Activated T-helper 2 cell treated with anti-CD3 and anti-CD28 coated beads, Interferon-gamma antibody, Interleukin-2, Interleukin-4, amounts not matched to agents 10 μg/mL and 5 μg/mL and 100 μg/mL, durations not matched to agents 14 hours and 24 hours and 36 hours (primary cell): ENCODE measurements at places on chromosomes 5 and 9. TPM values are rescaled to one million over a fixed set of nuclear protein-coding genes. Genes with fewer than 3 reads are reported as not detected.

The GNAQ gene
- total RNA-seq = 28.6 and 34.3 TPM in 2 replicates

The SPINK7 gene
- not detected in 2 replicates for total RNA-seq

The CTNNA1 gene
- total RNA-seq = 272 and 298 TPM in 2 replicates

The RASGRF2 gene
- 16.1 and 19.4 TPM in 2 replicates for total RNA-seq

The SLC25A2 gene
- 0.16 TPM in 1 of 2 replicates, not detected in the other for total RNA-seq

The OR1J4 gene
- 0.21 TPM in 1 of 2 replicates, not detected in the other for total RNA-seq

The HTR4 gene
- total RNA-seq = not detected in 2 replicates

The DMGDH gene
- 0.37 and 0.41 TPM in 2 replicates for total RNA-seq

The ZNF618 gene
- total RNA-seq = 0.25 TPM in 2 replicates

DNA sequence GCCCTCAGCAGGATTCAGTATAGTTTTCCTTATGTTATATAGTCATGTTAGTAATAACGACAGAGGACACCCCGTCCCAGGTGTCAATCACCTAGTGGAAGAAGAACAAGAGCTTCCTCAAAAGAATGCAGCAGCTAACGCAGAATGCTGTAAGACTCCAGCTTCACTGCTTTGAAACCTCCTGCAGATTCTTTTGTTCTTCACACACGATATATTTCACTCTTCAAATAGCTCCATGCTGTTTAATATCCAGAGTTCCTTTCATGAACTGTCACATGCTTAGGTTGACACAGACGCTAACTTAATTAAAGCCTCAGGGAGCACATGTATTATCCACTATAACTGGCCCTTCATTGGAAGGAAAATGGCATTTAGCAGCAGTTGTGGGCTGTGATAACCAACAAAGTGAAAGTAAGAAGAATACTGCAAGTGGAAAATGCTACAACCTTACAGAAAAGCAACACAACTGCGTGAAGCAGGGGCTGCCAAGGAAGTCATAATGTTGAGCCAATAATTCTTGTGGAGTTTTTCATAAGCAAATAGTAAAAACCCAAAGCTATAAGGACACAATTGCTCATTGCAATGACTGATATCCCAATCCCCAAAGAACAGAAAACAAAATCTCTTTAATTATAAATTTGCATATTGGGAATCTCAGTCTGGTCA is 387.5 kb downstream of the PLK2 start:
- DNase-seq = no peak

DNA sequence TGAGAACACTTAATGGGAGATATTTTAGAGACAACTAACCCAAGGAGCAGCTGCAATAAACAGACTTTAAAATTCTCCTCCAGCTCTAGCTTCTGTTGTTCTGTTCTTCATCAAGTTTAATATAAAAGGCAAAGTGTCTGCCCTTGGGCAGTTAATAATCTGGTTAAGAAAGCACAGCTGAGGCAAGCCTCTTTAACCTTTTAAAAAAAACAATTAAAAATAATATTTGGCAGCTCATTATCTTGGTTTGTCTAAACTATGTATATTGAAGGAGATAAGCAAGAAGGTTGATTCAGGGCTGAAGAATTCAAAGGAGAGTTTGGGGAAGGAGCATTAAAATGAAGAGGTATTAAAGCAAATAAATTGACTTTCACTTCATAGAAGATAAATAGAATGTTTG is 75.4 kb downstream of the TSSK1B start:
- DNase-seq = no peak

GRCh38 chr5:143771602-143772001 is 40.4 kb upstream of the HMHB1 start:
- DNase-seq = no peak

DNA sequence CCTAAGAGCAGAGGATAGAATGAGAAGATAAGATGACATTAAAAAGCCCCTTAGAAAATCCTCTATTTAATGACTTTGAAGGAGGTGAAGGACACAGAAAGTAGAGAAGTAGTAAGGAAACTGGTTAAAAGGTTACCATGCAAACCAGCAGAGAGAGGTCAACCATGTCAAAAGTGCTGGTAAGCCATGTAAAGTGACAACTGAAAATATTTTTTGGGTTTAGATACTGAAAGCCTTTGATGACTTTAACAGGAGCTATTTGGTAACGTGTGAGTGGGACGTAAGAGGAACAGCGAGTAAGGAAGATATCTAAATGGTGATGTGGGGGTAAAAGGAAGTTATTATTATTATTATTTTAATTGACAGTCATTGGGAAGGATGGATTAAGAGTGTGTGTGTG is 56.9 kb downstream of the MACIR start:
- DNase-seq = no peak

GRCh38 chr5:134873494-134873893 is 677 bp upstream of the TXNDC15 start:
- DNase-seq = no peak

GRCh38 chr9:80049096-80049782 is 477.5 kb downstream of the TLE4 start:
- no peak for DNase-seq

- DNase-seq = no peak
Observed at GRCh38 chr5:96404191-96404867, 28.7 kb downstream of the PCSK1 start.

- DNase-seq = no peak
Observed at GRCh38 chr5:119318256-119318894, 37.4 kb upstream of the TNFAIP8 start.

DNA sequence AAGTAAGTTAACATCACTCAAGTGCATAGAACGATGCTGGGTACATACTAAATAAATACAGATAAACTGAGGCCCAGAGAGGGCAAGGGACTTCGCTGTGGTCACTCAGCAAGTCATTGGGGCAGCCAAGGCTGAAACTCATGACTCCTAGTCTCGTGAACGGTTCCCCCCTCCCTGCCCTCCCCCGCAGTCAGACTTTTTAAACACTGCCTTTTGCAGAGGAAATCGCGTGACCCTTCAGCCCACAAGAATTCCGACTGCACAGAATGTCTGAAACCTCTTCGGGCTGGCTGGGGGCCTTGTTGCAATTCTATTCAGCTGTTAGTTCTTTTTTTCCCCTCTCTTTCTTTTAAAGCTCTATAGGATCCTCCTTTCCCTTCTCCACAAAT is 28.1 kb downstream of the NEK6 start:
- peak; percentile 27 for DNase-seq

GRCh38 chr5:120091376-120091948 is 372.6 kb upstream of the PRR16 start:
- no peak for DNase-seq

- DNase-seq = no peak
Observed at GRCh38 chr9:99606296-99606695, 215.4 kb upstream of the NR4A3 start.

DNA sequence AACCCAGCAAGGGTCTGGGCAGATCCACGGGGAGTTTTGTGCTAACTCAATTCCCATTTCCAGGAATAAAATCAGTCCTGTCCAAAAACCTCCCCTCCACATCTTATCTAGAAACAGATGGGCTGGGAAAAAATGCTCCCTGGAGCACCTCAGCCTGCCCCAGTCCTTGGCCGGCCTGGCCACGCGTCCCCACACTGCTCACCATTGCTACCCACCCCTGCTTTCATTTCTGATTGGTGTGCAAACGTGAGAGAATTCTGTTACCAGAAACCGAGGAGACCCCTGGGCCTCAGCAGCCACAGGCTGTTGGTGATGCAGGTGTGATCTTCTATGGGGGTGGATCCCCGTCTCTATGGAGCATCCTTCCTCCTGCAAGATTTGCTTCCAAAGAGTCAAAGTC is 38.0 kb upstream of the OLFM1 start:
- DNase-seq = no peak

DNA sequence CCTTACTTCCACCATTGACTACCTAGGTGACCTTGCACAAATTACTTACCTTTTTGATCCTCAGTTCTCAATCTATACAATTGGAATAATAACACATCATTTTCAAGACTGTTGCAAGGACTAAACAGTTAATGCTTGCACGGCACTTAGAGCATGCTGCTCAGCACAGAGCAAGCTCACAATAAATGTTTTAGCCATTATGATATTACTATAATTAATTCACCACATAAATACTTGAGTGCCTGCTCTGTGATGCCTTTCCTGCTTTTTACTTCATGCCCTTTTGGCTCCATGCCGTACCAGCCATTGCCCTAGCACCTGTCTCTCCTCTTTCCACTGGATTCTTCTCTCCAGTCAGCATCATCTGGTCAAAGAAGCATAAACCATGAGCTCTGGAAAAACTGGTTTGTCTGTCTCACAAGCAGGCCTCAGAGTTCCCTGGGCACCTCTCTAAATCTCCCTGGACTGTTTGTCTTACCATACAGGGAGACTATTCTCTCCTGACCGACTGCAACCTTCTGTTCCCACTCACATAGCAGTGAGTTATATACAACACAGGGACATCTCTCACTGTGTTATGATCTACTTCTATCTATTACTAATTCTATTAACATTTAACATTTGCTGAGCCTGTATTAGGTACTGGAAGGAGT is 260.4 kb upstream of the ADRA1B start:
- no peak for DNase-seq

DNA sequence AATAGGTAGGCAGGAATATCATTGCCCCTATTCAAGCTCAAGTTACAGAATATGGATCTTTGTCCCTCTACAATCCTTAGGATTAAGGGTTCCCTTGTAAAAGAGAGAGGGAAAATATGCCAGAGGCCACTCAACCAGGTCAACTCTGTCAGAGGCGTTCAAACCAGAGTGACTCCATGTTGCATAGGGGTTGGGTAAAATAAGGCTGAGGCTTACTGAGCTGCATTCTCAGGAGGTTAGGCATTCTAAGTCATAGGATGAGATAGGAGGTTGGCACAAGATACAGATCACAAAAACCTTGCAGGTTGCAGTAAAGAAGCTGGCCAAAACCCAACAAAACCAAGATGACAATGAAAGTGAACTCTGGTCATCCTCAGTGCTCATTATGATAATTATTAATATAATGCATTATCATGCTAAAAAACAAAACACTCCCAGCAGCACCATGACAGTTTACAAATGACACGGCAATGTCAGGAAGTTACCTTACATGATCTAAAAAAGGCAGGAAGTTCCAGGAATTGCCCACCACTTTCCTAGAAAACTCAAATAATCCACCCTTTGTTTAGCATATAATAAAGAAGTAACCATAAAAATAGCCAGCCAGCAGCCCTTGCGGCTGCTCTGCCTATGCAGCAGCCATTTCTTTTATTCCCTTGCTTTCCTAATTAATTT is 64.8 kb downstream of the ERP44 start:
- no peak for DNase-seq

DNA sequence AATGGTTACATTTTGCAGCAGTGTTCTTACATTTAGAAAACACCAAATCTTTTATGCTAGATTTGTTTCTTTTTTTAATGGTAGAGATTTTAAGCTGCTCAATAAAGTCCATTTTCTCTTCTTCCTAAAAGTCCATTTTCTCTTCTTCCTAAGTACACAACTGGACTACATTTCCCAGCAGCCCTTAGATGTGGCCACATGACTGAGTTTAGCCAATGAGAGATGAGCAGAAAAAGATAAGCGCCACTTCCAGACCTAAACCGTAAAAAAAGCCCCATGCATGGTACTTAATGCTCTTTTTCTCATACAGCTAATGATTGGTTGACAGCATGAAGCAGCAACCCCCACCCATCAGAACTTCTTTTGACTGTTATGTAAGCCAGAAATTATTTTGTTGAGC is 206.7 kb downstream of the FAM114A2 start:
- DNase-seq = no peak

GRCh38 chr5:112253478-112254250 is 165.4 kb downstream of the EPB41L4A start:
- DNase-seq = no peak

- no peak for DNase-seq
Observed at GRCh38 chr9:6576987-6577386, 68.5 kb downstream of the GLDC start.

- no peak for DNase-seq
Observed at GRCh38 chr9:89969881-89970639, 365.2 kb downstream of the GADD45G start.

DNA sequence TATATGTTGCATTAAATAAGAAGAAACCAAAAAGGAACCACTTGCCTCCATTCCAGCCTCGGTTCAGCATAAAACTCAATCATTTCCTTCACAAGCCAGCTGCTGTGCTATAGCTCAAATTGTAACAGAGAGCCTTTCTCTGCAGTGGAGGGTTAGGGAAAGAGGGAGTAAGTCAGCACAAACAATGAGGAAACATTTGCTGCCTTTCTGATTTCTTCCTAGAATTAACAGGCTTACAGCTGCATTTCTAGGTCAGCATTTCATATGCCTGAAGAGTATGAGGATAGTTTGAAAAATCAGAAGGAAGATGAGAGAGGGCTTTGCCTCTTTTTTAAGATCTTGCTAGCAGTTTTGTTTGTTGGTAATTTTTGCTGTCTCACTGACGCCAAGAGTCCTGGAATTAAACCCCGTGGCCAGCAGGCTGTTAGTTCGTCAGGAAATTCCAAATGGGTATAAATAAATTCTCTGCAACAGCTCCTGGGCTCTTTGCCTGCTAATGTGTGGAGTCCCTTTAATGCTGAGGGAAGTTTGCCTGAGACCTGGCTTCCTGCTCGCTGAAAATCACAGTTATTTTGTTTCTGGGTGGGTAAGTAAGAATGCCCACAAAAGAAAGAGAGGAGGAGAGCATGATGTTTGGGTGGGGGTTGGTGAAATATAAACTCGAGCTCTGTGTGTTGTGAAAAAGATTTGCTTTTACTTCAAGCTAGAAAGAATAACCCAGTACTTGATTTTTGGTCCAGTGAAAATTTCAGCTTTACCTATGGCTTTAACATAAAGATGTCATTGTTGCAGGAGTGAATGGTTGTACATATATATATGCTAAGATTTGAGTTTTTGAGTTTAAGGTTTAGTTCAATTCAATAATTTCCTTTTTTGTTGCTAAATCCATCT is 148.1 kb upstream of the DMRT1 start:
- no peak for DNase-seq

DNA sequence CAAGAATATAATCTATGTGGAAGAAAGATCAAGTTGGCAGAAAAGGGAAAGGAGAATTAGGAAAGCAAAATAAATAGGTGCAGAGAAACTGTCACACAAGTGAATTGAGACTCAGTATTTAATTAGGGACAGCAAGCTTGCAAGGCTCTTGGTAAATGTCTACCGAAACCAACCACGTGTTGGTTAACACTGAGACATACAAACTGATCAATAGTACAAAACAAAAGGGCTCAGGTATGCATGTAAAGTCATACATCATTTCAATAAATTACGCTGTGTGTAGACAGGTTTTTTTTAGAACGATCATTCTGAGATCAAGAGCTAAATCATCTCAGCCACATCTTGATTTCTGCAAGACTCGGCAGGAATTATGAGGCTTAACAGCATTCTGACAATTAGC is 225.4 kb downstream of the EBF1 start:
- DNase-seq = no peak

GRCh38 chr9:110316261-110317075 is 21.2 kb downstream of the TXNDC8 start:
- no peak for DNase-seq

- no peak for DNase-seq
Observed at GRCh38 chr9:8832955-8833354, 1033.4 kb upstream of the DMAC1 start.

GRCh38 chr9:26725573-26725972 is 167.0 kb downstream of the CAAP1 start:
- no peak for DNase-seq

- DNase-seq = no peak
Observed at GRCh38 chr5:117433818-117434217, 859.2 kb upstream of the SEMA6A start.
